Activated effector memory CD4-positive, alpha-beta T cell treated with anti-CD3 and anti-CD28 coated beads, Interleukin-2, amount 50 U/mL, for 16 hours (primary cell): ENCODE measurements at places on chromosomes 1 and 21.

- DNase-seq: no peak
Observed at GRCh38 chr1:87683196-87683956, 354.7 kb downstream of the LMO4 start.

- no peak for DNase-seq
Observed at GRCh38 chr1:54249819-54250435, 50.0 kb downstream of the MRPL37 start.

GRCh38 chr1:37549341-37549740 is 4.8 kb downstream of the SNIP1 start:
- DNase-seq: no peak

DNA sequence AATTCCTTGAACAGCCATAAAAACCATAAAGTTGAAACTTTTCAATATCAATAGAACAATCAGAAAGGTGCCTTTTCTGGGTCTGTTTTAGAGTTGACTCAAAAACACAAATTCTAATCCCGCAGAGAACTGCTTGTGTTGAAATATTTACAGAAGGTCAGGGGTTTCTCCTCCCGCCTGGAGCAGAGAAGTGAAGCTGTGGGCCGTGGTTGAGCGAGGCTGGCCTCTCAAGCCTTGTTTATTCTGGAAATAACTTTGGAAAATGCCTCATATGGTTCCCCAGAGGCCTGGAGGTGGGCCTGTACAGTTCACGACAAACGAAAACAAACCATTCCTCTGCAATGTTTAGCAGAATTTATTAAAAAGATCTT is 90.8 kb upstream of the ERRFI1 start:
- no peak for DNase-seq

DNA sequence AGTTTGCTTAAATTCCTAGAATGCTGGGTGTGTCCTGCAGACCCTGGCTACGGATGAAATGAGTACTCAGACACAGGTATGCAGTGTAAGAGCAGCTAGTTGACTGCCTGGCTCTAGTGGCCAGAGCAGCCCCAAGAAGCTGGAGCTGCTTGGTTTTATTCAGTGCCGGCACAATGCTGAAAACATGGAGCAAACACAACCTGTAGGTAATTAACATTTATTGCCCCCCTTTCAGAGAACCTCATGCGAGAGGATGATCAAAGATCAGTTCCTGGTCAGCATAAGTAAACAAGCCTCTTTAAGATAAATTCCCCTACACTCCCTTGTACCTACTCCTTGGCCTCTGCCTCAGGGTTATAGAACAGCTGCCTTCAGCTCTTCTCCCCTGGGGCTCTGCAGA is 43.2 kb downstream of the MRPS6 start:
- no peak for DNase-seq

DNA sequence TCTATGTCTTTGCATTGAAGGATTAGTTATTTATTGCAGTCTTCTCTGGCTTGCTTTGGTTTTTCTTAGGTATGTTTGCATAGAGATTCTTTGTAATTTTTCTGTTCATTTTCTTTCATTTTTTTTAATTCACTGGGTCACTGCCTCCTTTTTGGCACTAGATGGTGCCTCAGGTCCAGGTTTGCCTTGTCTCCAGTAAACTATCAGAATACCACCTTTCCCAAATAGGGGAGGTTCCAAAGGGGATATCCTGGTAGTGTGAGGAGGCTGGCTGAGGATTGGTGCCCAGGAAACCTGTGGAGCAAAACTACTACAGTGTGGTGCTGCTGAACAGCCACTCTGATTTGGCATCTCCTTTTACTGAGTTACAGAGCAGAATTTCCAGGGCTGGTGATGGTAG is 257.1 kb downstream of the KCTD3 start:
- no peak for DNase-seq

- no peak for DNase-seq
Observed at GRCh38 chr1:78833491-78833890, 173.0 kb downstream of the ADGRL4 start.

- peak; percentile 93 for DNase-seq
Observed at GRCh38 chr1:21659099-21659923, 9.8 kb downstream of the RAP1GAP start.

DNA sequence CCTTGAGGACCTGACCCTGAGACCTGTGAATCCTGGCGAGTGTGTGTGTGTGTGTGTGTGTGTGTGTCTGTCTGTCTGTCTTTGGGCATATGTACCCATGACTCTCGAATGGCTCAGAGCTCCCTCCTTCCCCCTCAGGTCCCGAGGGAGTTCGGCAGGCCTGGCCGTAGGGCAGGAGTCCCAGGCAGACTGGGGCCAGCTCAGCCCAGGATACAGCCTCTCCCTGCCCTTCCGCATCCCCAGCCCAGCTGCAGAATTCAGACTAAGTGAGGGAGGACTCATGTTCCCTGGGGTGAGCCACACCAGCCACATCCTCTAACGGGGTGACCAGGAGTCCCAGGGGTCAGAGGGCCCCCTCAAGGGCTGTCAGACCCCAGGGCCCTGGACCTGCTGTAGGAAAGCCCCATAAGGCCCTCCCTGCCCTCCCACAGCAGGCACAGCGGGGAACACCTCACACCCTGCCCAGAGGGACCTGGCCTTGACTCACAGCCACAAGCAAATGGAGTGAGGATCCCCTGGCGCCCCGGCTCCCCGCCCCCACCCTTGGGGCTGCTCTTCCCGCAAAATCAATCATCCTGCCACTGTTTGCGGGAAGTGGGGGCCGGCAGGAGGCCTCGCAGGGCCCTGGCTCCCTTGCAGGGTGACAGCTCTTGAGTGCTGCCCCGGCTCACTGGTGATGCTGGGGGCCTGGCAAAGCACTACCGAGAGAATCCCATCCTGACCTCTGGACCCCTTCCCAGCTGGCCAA is 101.7 kb upstream of the CASZ1 start:
- DNase-seq: no peak

DNA sequence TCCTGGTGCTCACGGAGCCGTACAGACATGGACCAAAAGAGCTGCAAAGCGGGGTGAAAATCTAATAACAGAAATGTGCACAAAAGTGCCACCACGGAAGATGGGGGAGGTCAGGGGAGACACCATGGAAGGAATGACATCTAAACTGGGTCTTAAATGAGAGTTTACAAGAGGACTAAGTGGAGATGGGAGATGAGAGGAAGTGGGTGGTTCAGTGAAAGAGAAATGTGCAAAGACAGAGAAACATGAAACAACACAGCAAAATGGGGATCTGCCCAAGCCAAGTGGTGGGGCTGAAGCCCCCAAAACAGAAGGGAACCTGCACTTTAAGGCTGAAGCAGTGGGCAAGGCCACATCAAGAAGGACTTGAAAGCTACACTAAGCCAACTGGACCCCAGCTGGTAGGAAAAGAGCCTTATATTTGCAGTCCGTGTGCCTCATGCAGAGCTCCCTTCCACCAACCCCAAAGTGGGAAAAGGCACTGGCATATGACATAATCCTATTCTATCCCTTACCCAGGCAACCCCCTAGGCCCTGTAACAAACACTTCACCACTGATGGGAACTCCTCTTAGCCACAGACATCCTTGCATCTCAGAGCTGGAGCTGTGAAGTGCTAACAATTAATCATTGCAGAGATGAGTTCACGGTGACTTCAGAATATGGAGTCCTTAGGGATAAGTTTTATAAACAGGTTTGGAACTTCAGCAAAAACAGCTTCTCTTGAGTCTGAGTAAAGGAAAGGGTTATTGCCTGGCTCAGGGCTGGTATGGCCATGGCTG is 198.6 kb upstream of the EDN2 start:
- peak; percentile 36 for DNase-seq

DNA sequence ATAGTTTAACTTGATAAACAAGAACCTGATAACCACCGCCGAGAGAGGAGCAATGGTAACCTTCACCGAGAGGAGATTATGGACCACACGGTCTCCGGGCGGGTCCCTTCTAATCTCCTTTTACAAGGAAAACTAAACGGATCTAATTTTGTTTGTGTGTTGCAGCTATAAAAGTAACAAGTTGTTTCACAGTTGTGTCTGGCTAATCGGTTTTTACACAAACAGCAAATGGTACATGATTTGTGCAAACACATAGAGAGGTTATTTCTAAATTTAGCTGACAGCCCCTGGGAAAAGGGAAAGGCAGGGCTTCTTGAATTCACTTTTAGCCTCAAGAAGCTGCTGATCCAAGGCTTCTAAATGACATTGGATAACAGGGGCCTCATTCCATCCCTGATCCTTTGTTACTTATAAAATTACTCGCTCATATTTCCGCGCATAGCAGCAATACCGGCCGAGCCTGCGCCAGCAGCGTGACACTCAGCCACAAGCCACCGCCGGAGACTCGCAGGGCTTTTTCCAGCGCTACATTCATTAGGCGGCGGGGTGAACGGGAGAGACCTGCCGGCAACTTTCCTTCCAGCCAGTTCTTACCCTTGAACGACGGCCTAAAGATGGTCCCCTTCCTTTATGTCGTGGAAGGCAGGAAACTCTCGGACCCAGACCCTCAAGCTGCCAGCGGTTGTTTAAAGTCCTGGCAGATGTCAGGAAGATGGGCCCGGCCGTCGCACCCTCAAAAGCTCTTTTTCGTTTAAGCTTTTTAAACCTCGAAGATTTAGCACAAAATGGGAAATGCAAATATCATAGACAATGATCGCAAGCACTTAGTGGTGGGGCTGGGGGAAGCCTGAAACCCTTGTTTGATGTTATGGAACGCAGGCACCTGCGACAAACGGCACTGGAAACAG is 4.4 kb downstream of the FOXD3 start:
- no peak for DNase-seq

DNA sequence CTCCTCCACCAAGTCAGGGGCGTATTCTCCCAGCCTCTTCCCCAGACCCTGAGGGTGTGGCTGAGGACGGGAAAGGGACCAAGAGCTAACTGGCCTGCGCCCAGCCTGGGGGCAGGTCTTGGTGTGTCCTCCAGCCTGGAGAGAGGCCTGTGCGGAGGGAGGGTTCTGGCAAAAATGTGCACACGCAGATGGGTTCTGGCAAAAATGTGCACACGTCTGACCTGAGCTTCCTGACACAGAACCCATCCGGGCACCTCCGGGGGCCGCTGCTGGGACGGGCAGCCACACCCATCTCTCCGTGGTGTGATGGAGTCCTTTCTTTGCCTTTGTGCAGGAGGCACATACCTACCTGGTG is 23.1 kb upstream of the PKP1 start:
- DNase-seq: no peak

DNA sequence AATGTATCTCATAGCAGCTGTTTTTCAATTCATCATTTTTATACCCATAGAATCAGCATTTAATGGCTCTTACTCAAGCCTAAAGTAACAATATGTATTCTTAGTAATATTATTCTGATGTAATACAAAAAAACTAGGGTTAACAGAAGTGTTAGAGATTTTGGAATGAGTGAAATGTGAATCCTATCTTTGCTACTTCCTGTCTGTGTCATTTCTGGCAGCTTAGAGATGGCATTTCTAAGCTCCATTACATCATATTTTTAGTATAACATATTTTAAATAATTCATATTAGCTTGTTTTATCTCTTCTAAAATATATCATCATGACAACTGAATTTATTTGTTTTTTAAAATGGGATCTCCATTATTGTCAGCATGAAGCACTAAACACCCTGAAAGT is 90.2 kb downstream of the LRRC7 start:
- no peak for DNase-seq

GRCh38 chr1:230487773-230488428 is 61.8 kb upstream of the PGBD5 start:
- DNase-seq: no peak

DNA sequence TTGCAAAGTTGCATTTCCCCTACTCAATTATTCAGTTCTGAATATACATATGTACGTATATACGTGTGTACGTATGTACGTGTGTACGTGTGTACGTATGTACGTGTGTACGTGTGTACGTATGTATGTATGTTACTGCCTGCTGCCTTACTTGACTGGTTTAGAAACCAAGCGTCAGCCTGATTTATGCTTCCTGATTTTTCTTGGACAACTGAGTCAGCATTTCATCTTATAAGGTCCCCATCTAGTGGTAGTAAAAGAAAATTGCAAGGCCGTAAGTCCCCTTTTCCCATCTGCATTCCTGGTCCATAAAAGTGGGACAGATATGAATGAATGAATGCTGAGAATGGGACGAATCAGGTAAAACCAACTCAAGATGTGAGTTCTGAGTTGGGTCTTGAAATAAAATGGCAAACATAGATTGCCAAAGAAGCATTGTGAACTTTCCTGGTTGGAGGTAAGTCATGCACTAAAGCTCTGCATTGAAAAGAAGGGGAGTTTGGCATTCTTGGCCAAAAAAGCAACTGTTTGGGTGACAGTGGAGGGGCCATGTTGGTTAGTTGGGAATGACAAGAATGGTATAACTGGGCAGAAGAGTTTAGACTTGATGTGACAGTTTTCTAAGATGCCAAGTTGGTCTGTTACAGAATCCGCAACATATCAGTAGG is 76.4 kb upstream of the DNAH14 start:
- DNase-seq: no peak

GRCh38 chr21:41993744-41994143 is 16.4 kb downstream of the ZBTB21 start:
- no peak for DNase-seq

DNA sequence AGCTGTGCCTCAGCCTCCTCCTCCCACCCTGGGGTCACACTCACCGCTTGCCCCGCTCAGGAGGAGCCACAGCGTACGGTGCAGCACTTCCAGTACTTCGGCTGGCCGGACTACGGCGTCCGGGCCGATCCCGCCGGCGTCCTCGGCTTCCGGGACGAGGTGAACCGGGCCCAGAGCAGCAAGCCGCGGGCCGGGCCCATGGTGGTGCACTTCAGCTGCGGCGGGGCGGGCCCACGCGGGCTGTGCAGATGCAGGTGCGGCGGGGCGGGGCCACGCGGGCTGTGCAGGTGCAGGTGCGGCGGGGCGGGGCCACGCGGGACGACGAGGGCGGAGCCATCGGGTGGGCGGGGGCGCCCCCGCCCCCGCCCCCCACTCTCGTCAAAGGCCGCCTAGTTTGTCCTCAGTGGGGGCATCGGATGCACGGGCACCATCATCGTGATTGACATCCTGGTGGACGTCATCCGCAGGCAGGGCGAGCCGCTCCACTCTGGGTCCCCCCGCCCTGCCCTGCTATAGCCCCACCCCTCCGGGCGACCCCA is 5.5 kb downstream of the RNF223 start:
- DNase-seq: peak; percentile 83

- peak; percentile 74 for DNase-seq
Observed at GRCh38 chr1:39091845-39092645, 65.9 kb downstream of the NDUFS5 start.

DNA sequence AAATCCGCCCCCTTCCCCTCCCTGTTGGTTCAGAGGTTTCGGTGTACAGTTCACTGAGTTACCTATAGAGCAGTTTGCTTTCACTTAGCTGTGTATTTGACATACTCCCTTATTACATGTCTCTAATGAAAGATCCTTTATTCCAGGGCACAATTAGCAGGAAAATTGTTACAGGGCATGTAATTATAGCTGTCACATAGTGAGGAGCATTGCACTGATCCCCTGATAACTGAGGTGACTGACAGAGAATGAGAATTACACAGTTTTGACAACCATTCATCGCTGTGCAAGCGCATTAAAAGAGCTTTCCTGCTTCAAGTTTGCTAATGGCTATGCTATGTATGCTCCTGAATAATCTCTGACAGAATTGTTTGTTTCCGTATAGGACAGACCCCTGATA is 26.9 kb downstream of the DAP3 start:
- no peak for DNase-seq
